ENCODE measurements at places on chromosomes 13 and 19.

DNA sequence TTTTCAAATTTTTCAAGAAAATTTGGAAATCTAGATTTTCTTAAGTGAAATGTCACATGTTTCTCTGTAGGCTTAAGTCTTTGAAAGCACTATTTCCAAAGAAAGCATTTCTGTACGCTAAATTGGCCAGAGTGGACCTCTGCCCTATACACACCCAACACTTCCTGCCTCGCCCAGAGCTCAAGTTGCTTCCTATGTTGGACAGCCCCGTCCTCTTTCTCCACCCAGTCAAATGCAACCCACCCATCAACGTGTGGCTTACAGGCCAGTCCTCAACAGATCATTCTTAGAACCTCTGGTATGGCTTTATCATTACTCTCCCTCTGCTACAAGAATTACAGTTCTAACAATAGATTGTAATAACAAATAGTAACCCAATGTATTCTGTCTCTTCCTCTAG lies 24.2 kb downstream of the KLF12 start:
- DNase-seq, result no peak

- DNase-seq, result no peak
These were observed 2.8 kb upstream of the CDX2 start for GRCh38 chr13:27971776-27972477.

DNA sequence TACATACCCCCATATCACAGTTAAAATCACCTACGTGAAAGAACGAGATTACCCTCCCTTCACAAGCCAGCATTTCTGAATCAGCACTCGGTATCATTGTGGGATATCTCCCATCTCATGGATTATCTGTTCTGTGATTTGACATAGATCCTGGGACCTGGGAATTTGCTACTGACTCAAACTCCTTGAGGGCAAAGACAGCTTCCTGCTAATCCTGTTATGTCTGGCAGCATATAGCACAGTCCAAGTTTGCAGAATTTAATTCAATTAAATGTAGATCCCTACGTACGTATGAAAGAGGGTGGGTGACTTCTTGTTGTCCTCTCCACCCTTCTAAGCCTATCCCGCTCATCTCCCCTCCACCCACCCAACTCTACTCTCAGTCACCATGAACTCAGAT lies 476.5 kb downstream of the KLF5 start:
- no peak for DNase-seq

- DNase-seq, result peak; percentile 69
These were observed 26.5 kb upstream of the LSM14A start for GRCh38 chr19:34145741-34146202.

GRCh38 chr19:46533621-46534081 lies 38.0 kb upstream of the PNMA8B start:
- no peak for DNase-seq

DNA sequence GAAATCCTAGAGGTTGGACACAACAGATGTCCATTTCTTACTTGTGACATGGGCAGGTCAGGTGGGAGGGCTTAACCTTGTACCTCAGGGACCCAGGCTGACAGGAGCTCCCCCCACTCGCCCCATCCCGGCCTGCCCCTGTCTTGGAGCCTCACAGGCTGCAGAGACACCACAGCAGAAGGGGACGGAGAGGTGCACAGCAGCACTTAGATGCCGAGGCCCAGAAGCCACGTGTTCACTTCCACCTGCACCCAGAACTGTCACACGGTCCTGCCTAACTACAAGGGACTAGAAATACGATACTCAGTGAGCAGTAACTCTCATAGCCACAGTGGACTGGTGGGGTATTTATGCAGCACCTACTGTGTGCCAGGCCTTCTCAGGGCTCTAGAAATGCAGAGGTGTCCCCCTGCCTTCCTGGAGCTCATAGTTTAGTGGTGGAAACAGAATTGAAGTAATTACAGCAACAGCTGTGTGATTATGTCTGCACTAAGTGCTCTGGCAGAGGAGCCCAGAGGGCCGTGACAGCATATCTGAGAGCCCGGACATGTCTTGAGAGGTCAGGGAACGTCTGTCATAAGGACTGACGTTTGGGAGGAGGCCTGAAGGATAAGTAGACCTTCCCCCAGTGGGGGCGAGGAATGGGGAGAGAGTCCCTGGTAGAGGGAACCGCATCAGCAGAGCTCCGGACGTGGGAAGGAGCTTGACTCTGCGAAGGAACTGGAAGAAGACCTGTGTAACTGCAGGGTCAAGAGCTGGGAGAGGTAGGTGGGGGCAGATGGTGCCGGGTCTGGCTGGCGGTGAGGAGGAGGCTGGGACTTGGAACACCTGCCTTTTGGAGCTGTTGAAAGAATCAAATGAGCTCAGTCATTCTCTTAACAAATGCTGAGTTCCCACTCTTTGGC lies 130.0 kb downstream of the SIPA1L3 start:
- no peak for DNase-seq

GRCh38 chr19:38375098-38375493 lies 725 bp downstream of the PSMD8 start:
- no peak for DNase-seq

DNA sequence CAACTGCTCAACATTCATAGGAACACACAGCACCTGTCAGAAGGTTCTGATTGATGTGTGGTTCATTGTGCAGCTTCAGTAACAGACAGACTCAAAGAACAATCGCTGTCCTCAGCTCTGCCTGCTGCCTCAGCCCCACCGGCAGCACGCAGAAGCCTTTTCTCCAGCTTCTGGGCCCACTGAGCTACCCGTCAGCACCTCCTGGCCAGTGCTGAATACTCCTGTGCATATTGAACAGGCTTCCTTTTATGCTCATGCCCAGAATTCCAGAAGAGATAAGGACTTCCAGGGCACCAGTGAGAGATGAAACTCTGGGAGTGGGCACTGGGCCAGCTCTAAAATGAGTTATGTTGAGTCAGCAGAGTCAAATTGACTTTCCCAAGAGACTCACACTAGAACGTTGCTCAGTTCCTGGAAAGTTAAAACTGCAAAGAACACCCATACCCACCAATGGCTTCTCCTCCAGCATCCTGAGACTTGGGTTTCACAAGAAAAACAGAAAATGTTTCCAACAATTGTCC lies 119.3 kb downstream of the COL4A1 start:
- DNase-seq, result no peak
